Eye (tissue), 1 donor: ENCODE measurements at places on chromosomes 11 and 22.

DNA sequence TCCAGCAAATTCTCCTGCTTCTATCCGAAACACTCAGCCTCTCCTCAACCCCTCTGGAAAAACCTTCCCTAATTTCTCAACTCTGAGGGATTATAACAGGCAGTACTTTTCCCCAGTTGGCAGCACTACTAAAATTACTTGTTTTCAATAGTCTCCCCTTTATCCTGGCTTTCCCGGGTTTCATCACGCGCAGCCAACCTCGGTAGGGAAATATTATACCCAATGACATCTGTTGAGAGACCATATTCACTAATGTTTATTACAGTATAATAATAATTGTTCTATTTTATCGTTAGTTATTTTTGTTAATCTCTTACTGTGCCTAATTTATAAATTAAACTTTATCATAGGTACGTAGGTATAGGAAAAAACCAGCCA is 330 bp upstream of the POLD3 start:
- no peak for DNase-seq

- no peak for DNase-seq
Observed at GRCh38 chr22:39871008-39871798, 22.4 kb downstream of the ENTHD1 start.

DNA sequence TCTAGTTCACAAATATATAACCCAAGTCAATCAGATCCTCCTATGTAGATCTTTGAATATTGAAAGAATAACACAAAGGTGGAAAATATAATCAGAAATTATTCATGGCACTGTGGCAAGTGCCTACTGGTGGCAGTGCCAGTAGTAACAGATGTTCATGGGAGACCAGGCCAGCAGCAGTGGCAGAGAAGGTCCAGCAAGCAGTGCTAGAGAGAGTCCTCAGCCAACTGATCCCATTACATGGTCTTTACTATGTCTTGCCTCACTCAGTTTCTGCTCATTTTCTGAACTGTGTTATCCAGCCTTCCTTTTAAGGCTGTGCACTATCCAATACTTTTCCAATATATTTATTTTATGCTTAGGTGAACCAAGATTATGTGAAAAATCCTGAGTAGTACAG is 124.9 kb downstream of the MRTFA start:
- DNase-seq: no peak

DNA sequence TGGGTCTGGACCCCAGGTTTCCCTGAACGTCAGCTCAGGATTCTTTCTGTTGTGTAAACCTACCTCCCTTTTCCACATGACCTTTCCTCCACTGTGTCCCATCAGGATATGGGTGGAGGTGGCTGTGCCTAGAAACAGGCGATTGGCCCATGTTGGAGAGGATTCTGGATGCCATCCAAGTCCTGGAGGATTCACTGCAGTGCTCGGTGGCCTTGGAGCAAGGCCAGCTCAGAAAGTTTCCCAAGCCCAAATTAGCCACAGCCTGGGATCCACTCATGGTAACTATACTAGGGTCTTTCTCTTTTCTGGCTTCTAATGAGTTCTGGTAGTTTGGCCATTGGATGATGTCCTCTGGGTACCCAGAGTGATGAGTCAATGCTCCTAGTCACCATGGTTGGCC is 141.6 kb downstream of the SNX19 start:
- DNase-seq: no peak

- no peak for DNase-seq
Observed at GRCh38 chr11:8501836-8502235, 92.2 kb downstream of the STK33 start.

DNA sequence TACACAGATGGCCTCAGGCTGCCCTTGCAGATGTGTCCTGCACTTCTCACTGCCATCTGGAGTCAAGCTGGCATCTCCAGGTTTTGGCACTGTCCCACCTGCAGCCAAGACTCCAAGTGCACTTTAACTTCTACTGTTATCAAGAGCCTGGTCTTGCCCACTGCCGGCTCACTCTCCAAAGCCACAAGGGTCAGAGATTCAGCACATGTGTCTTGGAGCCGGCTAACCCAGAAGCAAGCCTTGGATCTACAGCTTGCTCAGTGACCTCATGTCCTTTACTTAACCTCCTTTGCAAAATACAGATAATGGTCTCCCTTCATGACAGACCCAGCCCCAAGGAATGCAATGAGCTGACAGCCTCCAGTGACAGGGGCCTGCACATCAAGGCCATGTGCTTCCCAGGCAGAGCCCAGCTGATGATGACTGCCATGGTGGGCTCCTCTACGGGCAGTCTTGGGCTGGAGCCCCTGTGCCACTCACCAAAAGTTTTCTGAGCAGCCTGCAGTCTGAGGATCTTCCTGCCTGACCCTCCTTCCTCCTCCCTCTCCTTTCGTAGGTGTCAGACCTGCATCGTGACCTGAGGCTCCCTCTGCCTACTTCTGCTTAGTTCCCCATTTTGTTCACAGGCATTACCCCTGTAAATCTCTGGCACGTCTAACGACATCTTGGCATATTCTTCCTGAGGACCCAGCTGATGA is 9.0 kb downstream of the TP53AIP1 start:
- no peak for DNase-seq

DNA sequence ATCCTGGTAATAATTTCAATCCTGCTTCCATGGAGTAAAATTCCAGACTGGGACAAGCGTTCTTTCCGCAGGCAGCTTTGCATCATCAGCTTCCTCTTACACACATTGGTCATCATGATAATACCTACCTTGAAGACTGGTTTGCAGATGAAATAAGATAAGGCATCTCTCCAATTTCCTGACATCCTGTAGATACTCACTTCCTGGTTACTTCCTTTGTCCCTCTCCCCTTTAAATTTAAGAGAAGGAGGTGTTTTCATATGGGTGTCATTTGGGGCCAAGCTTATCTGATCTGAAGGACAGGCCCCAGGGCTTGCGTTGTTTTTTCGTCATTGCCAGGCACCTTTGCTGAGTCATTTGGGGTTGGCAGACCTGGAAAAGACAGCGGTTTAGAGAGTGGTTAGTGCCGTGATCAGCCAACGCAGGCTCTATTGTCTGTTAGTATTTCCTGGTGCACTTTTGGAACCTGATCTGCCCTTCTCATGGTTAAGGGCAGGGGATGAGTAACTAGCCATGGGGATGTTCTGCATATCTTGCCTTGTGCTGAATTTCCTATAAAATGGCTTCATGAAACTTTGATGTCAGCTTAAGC is 24.1 kb downstream of the GRAMD1B start:
- DNase-seq: no peak

GRCh38 chr22:39204216-39204615 is 40.6 kb downstream of the PDGFB start:
- no peak for DNase-seq

DNA sequence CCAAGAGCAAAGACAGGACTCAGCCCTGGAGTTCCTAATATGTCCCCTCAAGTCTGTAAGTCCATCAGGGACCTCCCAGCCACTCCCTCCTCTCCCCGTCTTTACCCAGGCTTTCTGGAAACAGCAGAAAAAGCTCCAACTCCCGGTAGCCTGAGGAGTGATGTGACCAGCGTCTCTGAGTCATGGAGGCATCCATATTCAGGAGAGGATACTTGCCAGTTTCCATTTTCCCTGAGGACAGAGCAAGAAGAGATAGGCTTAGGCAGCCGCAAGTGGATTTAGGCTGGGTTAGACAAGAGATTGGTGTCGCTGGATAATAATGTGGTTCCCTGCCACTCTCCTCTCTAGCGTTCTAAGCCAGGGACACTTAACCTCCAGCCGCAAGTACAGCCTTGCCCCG is 206.6 kb downstream of the GRIK4 start:
- DNase-seq: no peak

GRCh38 chr11:117318738-117319137 is 2.7 kb upstream of the BACE1 start:
- DNase-seq: no peak

DNA sequence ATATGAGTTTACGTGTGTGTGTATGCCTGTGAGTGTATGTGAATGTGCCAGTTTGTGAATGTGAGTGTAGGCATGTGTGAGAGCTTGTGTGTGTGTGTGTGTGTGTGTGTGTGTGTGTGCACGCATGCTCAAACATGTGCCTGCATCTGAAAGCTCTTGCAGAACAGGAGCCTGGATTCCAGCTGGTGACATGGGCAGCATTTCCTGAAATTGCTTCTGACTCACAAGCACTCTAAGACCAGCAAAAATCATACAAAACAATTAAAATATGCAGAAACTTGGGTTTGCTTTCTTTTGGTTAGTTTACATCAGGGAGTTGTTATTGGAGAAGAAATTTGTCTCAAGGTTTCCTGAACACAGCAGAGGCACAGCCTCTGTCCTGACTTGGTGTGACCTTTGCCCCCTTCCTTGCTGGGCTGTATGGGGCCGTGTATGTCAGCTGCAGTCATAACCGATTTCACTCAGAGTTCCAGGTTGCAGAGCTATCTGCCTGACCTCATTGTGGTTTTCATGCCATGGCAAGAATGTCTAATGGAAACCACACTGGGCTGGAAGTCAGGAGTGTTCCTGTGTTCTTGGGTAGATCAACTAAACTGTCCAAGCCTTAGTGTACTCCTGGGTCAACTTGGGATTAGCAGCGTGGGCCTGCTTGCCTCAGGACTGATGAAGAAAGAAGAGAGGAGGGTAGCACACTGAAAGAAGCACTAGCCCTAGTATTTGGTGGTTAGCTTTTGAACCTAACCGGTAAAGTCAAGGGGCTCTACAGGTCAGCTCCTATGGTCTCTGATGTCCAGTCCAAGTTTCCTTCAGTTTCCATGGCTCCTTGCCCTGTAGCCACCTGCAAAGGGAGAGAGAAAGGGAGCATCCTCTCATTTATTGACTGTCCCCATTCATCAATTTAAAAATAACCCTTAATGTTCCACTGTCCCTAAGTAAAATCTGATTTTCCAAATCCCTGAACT is 143.7 kb downstream of the SNX19 start:
- peak; percentile 51 for DNase-seq

- peak; percentile 38 for DNase-seq
Observed at GRCh38 chr11:67674442-67674871, at the start of gene ALDH3B2. ALDH3B2 (minus strand) TSS chr11:67674623; CDS start chr11:67666935, 7,688 bp downstream.

- DNase-seq: no peak
Observed at GRCh38 chr11:2526808-2527381, 82.1 kb downstream of the KCNQ1 start.

- DNase-seq: no peak
Observed at GRCh38 chr11:133553885-133554740, 21.8 kb upstream of the OPCML start.

DNA sequence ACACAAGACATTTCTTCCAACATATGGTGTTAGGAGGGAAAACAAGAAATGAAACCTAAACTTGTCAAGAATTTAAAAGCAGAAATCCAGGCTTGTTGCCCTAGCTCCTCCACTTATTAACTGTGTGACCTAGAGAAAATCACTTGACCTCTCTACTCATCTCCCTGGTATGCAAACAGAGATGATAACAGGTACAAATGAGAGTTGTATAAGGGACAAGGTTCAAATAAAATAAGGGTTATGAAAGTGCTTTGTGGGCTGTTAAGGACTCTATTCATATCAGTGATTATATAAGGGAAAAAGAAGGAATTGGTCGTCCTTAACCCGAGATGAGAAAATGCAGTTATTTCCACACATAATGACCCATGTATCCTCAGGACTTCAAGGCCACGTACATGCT is 372.7 kb upstream of the TENM4 start:
- no peak for DNase-seq

DNA sequence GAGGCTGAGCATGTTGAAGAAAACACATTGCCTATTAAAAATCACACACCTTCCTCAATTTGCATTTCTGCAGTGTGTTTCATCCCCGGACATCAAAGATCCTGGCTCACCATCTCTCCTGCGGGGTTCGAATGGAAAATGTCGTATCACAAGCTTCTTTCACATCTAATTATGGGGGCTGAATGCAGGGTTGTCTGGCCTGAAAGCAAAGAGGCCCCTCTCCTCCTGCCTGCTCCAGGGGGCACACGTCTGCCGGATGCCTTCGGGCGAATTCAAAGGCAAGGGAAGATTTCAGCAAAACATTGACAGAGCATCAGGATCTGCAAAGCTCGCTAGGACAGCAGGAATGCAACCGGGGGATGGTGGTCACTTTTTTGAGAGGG is 1447.7 kb downstream of the TBC1D22A start:
- DNase-seq: peak; percentile 69

- peak; percentile 45 for DNase-seq
Observed at GRCh38 chr11:20670932-20671403, 1.6 kb downstream of the NELL1 start.

DNA sequence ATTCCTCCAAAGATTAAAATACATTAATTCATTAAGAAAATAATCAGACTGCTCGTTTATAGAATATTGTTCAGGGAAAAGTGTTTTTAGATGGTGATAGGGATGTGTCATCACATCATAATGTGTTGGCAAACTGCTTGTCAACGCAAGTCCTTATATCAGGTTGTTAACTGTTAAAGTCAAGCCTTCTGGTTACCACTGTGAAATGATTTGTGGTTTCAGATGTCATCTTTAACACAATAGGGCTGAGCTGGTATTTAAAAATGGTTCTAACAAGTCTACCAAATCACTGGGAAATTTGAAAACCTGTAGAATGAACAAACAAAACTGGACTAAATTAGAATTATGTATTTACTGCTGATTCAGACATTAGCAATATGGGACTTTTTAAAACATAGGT is 2.4 kb upstream of the MMP13 start:
- DNase-seq: no peak

DNA sequence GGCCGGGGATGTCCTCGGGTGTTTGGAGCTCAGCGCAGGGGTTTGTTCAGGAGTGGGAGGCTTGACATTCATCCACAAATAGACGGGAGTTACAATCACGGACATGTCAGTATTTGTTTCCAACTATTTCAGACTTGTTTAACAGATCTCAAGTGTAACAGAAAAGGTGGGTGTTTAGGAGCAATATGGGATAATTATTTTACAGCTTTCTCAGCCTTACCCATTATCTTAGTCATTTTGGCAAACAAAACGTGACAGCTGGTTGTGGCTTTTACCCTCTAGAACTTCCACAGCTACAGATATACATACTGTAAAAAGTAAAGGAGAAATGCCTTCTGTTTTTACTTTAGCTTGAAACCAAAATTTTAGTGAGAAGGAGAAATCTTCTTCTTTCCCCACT is 178.7 kb upstream of the TMEM45B start:
- no peak for DNase-seq

DNA sequence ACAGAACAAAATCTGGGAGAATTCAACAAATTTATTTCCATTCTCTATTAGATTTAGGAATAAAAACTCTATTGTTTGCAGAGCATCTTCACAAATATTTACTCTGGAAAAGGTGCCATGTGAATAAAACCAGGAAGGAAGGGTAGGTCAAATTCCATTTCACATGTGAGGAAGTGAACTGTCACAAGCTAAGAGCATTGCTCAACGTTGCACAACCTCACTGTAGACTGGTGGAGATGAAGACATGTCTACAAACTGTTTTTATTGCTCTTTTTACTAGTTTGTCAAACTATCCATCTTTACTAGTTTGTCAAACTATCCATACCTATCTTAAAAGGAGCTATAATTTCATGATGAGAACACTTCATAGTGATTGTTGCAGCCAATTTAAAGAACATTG is 236.4 kb downstream of the CNTN5 start:
- DNase-seq: no peak
